ENCODE measurements at places on chromosomes 2 and 18.

DNA sequence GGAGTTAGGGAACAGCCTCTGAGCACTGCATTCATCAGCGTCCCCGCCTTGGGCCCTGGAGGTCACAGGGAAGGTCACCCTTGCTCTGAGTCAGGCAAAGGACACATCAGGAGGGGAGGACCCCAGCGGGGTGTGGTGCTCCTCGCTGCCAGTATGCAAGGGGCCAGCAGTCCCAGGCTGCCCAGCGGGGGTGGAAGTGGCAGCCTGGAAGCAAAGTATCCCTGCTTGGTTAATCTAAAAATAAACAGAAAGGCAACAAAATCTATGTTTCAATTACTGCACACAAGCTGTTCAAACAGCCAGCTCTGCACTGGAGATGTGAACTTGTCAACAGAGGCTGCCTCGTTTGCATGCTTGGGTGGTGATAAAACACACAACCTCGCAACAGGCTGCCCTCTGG, 164.1 kb downstream of the KLHL29 start:
- DNase-seq: no peak

- no peak for DNase-seq
These were observed 118.4 kb downstream of the SH3BP4 start for GRCh38 chr2:235070063-235070706.

GRCh38 chr18:7870266-7870665, 303.1 kb downstream of the PTPRM start:
- no peak for DNase-seq

- DNase-seq: no peak
These were observed 48.6 kb downstream of the NOP58 start for GRCh38 chr2:202314116-202314515.

DNA sequence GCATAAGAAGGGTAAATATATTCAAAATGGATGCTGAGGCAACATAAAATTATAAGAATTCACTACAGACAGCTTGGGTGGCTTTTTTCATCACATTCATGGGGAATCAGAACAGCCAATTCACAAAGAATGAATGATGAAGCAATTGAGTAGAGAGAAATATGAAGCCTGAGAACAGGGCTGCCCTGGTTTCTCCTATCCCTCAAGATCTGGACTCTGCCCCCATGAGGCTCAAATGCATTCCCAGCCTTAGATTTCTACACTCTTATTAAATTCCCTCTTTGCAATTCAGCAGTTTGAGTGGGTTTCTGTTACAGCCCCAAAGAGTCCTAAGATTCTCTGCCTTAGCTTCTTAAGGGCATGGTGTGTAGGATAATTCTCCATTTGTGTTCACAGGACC, 172.5 kb downstream of the MAIP1 start:
- DNase-seq: no peak
